ENCODE measurements at places on chromosomes 7 and 10. TPM values are rescaled to one million over a fixed set of nuclear protein-coding genes. Genes with fewer than 3 reads are reported as not detected.

DNA sequence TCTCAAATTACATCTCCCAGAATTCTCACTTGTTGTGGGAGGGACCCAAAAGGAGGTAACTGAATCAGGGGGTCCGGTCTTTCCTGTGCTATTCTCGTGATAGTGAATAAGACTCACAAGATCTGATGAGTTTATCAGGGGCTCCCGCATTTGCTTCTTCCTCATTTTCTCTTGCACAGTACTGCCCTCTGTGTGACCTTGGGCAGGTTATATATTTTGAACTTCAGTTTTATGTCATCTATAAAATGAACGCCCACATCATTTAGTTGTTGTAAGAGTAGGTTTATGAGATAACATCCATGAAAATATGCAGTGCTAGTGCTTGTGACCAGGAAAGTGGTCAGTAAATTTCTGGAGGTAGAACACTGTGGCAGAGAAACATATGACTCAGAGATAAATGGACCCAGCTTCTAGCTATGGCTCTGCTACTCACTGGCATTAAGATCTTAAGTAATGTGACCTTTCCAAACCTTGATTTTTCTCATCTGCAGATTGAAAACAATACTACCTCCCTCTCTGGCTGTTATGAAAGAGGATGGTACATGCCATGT is 44.3 kb downstream of the SCRN1 start:
- no peak for DNase-seq

DNA sequence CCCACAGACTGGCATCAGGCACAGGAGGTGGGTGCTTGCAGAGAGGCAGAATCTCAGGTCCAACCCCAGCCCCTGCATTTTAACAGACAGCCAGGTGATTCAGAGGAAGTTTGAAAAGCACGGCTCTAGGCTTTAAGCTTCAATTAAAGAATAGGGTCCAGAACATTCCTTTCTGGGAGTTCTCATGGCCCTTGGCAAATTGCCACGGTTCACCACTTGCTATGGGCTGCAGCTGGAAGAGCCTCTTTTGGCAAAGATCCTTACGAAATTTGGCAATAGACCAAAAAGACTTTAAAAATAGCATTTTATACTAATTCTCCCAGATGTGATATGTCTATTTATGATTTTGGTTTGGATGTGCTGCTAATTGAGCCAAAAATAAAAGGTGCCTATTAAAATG is 148.1 kb downstream of the ITGA8 start:
- DNase-seq: peak; percentile 36

DNA sequence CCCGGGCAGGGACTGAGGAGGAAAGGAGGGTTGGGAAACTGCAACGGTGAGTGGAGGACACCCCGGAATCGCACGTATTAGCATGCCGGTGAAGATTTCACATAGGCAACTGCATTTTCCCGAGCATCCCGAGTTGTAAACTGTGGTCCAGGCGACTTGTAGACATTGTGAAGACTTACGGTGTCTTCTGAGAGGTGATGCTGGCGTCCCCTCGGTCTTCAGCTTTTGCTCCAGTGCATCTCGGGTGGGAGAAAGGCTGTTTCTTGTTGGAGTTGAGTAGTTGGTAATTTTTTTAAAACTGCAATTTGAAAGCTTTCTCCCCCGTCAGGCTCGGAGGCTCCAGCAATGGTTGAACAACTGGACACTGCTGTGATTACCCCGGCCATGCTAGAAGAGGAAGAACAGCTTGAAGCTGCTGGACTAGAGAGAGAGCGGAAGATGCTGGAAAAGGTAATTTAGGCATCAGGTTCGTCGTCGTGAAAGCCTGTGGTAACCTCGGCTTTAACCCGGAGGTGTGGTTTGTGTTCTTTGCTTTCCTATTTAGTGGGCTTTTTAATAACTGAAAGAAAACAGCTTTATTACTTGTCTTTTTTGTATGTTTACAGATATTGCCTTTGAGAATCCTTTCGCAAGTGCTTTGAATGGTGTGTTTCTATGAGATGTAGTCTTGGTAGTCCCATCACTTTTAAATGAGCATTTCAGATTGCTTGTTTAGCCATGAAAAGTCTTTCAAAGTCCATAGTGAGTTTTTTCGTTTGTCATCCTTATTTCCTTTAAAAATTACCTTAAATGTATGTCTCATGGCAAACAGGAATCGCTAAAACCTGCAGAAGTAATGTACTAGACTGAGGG is 687 bp downstream of the HELLS start:
- DNase-seq: peak; percentile 50

GRCh38 chr10:32163071-32163761 is 107.0 kb upstream of the KIF5B start:
- DNase-seq: no peak

GRCh38 chr10:105596749-105597148 is 955.7 kb downstream of the SORCS3 start:
- no peak for DNase-seq

GRCh38 chr10:47034441-47035051 is 123.3 kb downstream of the PTPN20 start:
- DNase-seq: no peak

- DNase-seq: no peak
These were observed 584.7 kb downstream of the GALNT17 start for GRCh38 chr7:71716690-71717089.

- no peak for DNase-seq
These were observed 45.9 kb upstream of the BET1 start for GRCh38 chr7:94050046-94050445.

GRCh38 chr10:101597091-101597900 is 9.2 kb downstream of the DPCD start:
- no peak for DNase-seq

GRCh38 chr7:39651265-39651664 is 27.9 kb downstream of the RALA start:
- DNase-seq: peak; percentile 62

GRCh38 chr7:74526780-74527179 is 73.1 kb downstream of the GTF2IRD1 start:
- no peak for DNase-seq

- DNase-seq: no peak
These were observed 14.5 kb upstream of the GPR146 start for GRCh38 chr7:1029637-1030443.

DNA sequence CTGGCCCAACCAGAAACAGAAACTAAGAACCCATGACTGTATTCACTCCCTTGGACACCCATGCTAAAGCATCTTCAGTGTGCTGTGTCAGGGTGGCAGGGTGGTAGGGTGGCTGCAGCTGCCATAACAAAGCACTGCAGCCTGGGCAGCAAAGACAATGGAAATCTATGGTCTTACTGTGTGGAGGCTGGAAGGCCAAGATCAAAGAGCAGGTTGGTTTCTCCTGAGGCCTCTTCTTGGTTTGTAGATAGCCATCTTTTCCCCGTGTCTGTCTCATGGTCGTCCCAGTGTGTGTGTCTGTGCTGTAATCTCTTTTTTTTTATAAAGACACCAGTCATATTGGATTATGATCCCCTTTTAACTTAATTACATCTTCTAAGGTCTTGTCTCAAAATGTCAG is 15.2 kb upstream of the ZNF25 start:
- no peak for DNase-seq

DNA sequence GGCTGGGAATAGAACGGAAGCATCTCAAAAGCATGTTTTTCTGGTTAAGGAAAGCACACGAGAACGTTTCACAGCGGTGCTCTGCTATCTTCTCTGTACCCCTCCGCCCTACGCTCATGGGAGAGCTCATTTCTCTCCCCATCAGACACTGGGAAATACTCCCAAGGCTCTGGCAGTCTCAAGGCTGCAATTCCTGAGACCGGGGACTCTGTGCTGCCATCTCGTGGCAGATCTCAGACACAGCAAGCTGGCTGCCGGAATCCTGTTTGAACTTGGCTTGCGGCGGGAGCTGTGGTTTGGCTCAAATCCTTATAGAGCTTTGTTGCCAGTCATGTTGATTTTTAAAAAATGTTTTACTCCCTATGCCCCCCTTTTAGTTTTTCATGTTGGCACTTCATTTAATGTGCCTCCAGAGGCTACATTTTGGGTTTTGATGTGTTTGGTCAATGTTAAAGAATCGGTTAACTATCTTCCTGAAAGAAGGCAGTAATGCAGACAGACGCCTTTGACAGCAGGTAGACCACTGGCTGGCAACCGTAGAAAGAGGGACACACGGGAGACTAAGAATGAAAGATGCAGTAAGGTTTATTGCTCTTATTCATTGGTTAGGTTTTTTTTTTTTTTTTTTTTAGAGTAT is 27.6 kb downstream of the BMPER start:
- DNase-seq: peak; percentile 89

DNA sequence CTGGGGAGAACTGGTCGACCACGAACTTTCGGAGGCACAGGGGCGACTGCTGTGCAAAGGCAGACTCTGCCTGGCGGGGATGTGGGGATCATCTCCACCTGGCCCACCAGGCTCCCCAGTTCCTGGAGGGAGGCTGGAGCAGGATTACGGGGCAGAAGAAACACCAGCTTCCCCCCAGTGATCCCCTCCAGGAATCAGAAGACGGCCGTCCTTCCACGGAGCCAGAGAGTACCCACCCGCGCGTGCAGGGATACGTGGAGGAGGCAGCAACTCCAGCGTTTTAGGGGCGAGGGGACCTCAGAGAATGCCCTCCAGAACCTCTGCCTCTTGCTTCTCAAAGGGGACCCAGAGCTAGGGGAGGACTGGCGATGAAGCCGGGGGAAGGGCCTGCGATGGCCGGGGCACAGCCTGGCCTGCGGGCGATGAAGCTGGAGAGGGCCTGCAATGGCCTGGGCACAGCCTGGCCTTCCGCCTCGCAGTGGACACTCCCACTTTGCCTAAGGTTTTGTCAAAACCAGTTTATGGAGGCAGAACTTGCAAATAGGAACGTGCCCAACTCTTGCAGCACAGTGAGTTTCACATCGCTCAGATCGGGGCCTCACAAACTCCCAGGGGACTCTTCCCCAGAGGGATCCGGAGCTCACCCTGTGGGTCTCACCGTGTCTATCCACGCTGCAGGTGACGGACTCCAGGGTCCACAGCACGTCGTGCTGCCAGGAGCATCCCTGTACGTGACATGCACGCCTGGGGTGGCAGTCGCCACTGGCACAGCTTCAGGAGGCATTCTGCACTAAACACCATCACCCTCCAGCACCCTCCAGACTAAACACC is 77.9 kb upstream of the PDGFA start:
- no peak for DNase-seq

Gene CPN1
- total RNA-seq: not detected

Gene OR6V1
- not detected for total RNA-seq

Gene COL26A1
- total RNA-seq: 0.12 TPM

Gene TRPV6
- not detected for total RNA-seq

Gene CTNNA3
- 0.02 TPM for total RNA-seq

Gene TDRD1
- total RNA-seq: not detected

Gene INHBA
- 2.1 TPM for total RNA-seq

Gene MBLAC1
- total RNA-seq: 4.6 TPM

Gene ABCB4
- total RNA-seq: 4.6 TPM

Gene NACAD
- 3.2 TPM for total RNA-seq

Gene ZNF425
- total RNA-seq: 3.1 TPM

Gene CAV1
- 413 TPM for total RNA-seq

Measured in M059J (cell line).